ENCODE measurements at places on chromosomes 1 and 21. TPM values are rescaled to one million over a fixed set of nuclear protein-coding genes. Genes with fewer than 3 reads are reported as not detected.

GRCh38 chr1:42962641-42963377, 4.1 kb upstream of the SLC2A1 start:
- peak; percentile 54 for DNase-seq

DNA sequence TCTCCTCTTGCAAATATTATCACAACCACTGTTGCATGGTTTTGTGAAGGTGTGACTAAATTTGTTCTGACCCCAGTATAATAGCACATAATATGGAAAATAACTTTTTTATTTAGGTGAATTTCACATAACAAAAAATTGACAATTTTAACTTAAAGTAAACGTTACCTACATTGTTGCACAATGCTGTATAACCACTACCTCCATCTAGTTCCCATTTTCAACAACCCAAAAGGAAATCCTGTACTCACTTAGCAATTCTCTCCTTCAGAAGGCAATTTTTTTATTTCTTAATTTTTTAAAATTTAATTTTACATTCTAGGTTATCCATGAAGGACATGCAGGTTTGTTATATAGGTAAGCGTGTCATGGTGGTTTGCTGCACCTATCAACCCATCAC, 95.2 kb downstream of the KCNJ6 start:
- no peak for DNase-seq

DNA sequence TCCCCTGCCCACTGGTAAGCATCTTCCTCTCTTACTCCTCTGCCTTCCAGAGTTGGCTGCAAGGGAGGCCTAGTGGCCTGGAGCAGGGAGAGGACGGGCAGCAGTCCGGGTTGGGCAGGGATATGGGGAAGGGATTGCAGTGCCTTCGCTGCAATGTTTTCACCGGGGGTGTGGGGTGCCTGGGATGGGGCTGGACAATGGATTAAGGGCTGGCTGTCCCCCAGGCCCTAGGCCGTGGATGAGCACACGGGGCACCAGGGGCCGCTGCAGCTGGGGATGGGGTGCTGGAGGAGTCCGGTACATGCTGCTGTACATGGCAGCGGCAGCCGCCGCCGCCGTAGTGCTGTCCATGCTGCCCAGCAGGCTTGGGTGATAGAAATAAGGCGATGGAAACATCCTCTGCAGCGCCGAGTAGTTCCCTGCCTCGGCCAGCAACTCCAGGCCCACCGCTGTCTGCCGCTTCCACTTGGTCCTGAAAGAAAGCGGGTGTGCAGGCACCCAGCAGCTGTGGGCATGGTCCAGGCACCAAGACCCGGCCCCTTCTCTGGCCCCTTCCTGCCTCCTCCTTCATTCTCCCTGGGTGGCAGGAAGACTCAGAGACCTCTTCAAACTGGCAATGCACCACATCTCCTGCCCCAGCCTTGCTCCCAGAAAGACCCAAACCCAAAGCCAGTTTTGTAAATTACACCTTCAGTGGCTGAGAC, 4.8 kb downstream of the BARHL2 start:
- no peak for DNase-seq

- no peak for DNase-seq
These were observed 18.8 kb downstream of the RHBG start for GRCh38 chr1:156387870-156388173.

GRCh38 chr1:28037946-28038345, 50.5 kb downstream of the EYA3 start:
- DNase-seq: no peak

GRCh38 chr1:33823830-33824229, 40.0 kb upstream of the HMGB4 start:
- DNase-seq: no peak

GRCh38 chr1:111598544-111598943, 21.0 kb upstream of the RAP1A start:
- DNase-seq: no peak

DNA sequence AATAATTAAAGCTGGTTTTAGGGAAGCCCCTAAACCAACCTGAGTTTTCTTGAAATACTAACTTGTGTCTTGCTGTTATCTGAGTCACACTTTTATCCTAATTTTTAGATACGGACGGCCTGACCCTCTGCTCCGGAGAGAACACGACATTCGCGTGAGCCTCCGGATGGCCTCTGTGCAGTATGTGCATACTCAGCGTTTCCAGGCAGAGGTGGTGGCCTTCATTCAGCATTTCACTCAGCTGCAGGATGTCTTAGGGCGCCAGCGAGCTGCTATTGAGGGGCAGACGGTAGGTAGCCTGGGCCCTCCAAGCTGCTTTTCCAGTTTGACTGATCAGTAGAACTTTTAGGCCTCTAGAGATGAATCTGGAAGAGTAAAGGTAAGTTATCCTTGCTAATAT, 63.6 kb downstream of the VPS13D start:
- DNase-seq: no peak

DNA sequence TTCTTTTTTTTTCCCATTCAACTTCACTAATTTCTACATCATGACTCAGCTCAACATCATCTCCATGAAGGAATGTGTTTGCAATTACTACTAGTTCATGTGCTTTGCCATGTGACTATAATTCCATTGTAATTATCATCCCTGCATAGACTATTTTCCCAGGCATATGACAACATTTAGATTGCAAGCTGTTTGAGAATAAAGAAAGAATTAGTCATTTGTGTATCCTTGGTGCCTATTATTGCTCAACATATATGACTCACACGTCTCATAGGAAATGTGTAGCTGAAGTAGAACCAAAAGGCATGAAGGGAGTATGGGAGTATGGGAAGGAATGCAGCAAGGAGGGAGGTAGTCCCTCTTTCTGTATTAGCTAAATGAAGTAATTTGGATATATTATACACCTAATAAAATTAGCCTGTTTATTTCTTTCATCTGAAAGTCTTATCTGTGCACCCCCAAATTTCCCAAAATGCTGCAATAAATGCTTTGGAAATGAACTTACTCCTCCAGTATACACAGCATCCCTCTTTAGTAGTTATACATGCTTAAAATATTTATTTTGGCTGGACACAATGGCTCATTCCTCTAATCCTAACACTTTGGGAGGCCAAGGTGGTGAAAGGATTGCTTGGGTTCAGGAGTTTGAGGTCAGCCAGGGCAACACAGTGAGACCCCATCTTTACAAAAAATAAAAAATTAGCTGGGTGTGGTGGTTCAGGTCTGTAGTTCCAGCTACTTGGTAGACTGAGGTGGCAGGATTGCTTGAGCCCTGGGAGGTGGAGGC, 316.9 kb upstream of the ADGRL4 start:
- DNase-seq: no peak

- DNase-seq: peak; percentile 38
These were observed 26.8 kb downstream of the SLC1A7 start for GRCh38 chr1:53115403-53116306.

DNA sequence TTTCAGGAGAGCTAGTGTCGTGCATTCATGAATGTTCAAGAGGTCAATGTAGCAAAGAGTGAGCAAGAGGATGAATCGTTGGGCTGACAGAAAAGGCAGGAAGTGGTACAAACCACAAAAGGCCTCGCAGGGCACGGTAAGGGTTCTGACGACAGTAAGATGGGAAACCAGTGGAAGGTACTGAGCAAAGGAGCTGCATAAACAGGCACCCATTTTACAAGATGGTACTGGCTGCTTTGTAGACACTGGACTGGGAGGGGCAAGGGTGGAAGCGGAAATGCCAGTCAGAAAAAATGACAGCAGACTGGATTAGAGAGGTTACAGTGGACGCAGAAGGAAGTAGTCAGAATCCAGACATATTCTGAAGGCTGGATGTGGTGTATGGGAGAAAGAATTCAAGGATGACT, 123.5 kb downstream of the PTPN14 start:
- DNase-seq: no peak

GRCh38 chr1:1431845-1432273, 3.6 kb upstream of the VWA1 start:
- peak; percentile 81 for DNase-seq

DNA sequence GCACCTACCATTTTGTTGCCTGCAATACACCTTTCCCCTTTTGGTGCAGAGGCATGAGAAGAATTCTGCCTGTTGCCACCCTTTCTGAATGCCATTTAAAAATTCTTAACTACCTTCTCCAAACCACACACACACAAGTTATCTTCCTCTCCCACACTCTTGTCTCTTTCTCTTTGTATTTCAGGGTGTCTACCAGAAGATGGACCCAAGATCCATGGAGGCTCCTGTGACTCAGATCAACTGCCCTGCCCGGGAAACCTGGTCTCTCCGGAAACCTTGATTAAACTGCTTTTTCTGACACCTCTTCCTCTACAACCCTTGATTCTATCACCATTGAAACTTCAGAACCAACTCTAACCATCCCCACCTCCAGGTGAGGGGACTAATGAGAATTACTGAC, 2.4 kb upstream of the TARS2 start:
- peak; percentile 13 for DNase-seq

DNA sequence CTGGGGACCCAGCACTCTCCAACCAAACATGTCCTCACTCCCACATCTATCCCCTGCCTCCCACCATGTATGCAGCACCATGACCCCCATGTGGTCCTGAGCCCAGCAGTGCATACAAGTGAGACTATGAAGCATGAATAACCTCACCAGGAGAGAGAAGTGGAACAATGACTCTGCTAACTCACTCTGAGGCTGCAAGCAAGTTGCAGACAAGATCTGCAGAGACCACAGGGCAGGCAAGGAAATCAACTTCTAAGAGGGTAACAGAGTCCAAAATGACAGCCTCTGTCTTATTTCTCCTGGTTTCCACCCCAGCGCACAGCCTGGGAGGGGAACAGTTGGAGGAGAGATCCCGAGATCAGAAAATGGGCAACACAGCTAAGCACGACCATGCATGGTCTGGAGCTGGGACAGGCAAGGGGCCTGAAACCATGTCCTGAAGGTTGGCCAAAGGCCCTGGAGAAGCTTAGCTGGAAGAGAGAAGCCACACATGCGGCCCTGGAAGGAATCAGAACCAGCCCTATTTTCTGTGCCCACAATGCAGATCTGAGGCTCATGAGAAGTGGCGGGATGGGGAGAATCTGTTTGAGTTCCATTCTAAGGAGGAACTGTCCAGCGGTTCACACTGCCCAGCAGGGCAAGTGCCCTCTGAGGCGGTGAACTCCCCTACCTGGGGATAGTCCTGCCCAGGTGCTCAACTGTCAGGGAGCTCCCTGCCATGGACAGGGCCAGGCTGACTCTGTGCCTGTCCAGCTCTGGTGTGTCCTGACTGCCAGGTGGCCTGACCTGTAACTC, 12.5 kb upstream of the REN start:
- DNase-seq: no peak

- no peak for DNase-seq
These were observed 24.2 kb upstream of the RPL11 start for GRCh38 chr1:23667411-23667810.

DNA sequence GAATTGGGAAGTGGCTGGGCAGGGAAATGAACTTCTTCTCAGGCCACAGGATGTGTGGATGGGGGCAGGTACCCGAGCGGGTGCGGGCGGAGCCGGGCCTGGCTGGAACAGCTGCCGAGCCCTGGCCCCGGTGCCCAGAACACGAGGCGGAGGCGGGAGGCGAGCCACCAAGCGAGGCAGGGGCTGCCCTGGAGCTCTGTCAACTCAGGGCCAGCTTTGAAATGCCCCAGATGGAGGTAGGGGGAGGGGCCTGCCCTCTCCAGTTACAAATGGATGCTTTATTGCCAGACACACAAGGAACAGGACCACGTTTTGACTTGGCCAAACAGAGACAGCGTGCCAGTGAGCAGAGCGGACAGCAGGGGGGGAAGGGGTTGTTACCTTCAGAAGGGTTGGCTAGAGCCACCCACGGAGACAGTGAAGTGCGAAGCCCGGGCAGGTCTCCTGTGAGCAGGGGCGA, 240.4 kb downstream of the SDCCAG8 start:
- peak; percentile 61 for DNase-seq

GRCh38 chr1:39026866-39027507, 837 bp downstream of the NDUFS5 start:
- DNase-seq: no peak

- DNase-seq: no peak
These were observed 241.2 kb downstream of the PTBP2 start for GRCh38 chr1:96962751-96963211.

DNA sequence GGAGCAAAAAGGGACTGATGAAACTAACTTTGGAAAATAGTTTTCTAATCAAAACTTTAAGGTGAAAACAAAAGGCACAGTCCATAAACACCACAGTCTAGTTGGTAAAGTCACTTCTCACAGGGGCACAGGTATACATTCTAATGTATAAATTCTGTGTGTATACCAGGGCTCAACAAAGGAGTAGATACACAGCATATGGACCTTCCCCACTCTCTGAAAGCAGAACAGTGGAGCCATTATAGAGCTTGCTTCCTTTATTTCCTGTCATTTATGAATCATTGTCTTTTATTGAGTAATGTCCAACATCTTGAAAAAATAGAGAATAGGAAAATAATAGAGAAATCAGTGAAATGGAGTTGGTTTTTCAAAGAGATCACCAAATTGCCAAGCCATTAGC, 746.5 kb upstream of the CHRM3 start:
- no peak for DNase-seq

GRCh38 chr21:25885880-25886279, 151.1 kb downstream of the GABPA start:
- no peak for DNase-seq

GRCh38 chr1:58045094-58045705, 501.3 kb downstream of the OMA1 start:
- no peak for DNase-seq

GRCh38 chr21:31132574-31133242, 94.4 kb upstream of the KRTAP19-8 start:
- no peak for DNase-seq

- no peak for DNase-seq
These were observed 59.8 kb downstream of the ADCY10 start for GRCh38 chr1:167854184-167854583.

GRCh38 chr1:29574871-29575270, 338.5 kb downstream of the PTPRU start:
- no peak for DNase-seq

- DNase-seq: no peak
These were observed 32.9 kb downstream of the FAM78B start for GRCh38 chr1:166133857-166134256.

GRCh38 chr1:245606157-245606725, 451.5 kb downstream of the KIF26B start:
- no peak for DNase-seq

GRCh38 chr21:28754127-28754611, 238.5 kb downstream of the LTN1 start:
- DNase-seq: peak; percentile 61

- DNase-seq: no peak
These were observed 9.4 kb downstream of the E2F2 start for GRCh38 chr1:23521588-23521987.

GRCh38 chr1:31041529-31041928, 24.0 kb downstream of the PUM1 start:
- DNase-seq: no peak

- DNase-seq: no peak
These were observed 98.1 kb downstream of the PSMG1 start for GRCh38 chr21:39084979-39085729.

- DNase-seq: no peak
These were observed 132.2 kb downstream of the PSMG1 start for GRCh38 chr21:39050841-39051587.

GRCh38 chr1:57819893-57820292, 396.0 kb upstream of the DAB1 start:
- DNase-seq: no peak

- no peak for DNase-seq
These were observed 73.8 kb upstream of the B3GALT2 start for GRCh38 chr1:193260056-193260745.

Gene TRNAU1AP
- total RNA-seq: 14.5 TPM

Gene DIRAS3
- 9.7 TPM for total RNA-seq

Gene ATP6V1G3
- total RNA-seq: not detected

Gene PADI4
- total RNA-seq: 0.67 TPM

Gene SHE
- 10.2 TPM for total RNA-seq

Gene PDE4DIP
- total RNA-seq: 1,838 TPM

Gene IGSF3
- 11.7 TPM for total RNA-seq

Gene RNASEL
- 2.7 TPM for total RNA-seq

Gene ITGB2
- 26.5 TPM for total RNA-seq

Gene SPATA17
- total RNA-seq: 1.2 TPM

Gene GPR153
- total RNA-seq: 7.7 TPM

Gene RIPPLY3
- not detected for total RNA-seq
